ENCODE measurements at places on chromosomes 11 and 22. TPM values are rescaled to one million over a fixed set of nuclear protein-coding genes. Genes with fewer than 3 reads are reported as not detected.

DNA sequence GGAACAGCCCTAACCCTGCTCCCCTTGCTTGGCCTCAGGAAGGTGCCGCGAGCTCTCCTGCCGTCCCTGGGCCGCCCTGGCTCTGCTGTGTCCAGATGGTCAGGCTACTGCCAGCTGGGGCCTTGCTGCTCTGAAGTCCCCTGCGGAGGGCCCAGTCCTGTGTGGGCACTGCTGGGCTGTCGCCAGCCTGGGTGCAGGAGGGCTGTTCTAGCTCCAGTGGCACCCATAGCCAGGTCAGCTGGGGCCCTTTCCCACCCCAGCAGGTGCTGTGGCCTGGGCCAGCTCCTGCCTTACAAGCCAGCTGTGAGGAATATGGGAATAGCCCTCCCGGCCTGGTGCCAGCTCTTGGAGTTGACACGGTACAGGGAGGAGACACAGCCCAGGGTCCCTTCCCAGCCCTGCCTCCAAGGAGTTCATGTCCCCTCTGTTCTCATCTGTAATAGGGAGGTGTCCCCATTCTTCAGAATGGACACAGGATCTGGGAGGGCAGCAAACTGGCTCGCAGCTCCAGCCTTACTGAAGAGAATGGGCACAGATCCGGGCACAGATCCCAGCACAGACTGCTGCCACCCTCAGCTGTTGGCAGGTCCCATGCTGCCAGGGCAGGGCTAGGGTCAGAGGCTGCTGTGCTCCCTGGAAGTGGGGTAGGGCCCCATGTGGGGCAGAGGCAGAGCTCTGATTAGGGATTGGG, 3.9 kb downstream of the DERL3 start:
- peak; percentile 76 for DNase-seq

The GLYAT gene
- polyA plus RNA-seq: not detected

DNA sequence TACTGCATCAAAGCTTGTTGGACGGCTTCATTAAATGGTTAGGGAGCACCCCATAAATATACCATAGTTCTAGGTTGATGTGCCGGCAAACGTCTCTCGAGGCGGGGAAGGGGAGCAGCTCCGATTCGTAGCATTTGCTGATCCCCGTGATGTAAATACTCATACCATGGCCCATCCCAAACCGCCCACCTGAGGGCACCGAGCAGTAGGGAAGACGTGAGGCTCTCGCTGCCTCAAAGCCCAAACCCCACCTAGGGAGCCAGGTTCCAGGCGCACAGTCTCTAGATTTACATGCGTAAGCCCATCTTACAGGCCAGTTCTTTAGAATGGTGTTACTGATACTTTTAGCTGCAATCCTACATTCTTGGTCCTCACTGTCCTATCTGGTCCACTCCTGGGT, 124.0 kb downstream of the FEZ1 start:
- no peak for DNase-seq

DNA sequence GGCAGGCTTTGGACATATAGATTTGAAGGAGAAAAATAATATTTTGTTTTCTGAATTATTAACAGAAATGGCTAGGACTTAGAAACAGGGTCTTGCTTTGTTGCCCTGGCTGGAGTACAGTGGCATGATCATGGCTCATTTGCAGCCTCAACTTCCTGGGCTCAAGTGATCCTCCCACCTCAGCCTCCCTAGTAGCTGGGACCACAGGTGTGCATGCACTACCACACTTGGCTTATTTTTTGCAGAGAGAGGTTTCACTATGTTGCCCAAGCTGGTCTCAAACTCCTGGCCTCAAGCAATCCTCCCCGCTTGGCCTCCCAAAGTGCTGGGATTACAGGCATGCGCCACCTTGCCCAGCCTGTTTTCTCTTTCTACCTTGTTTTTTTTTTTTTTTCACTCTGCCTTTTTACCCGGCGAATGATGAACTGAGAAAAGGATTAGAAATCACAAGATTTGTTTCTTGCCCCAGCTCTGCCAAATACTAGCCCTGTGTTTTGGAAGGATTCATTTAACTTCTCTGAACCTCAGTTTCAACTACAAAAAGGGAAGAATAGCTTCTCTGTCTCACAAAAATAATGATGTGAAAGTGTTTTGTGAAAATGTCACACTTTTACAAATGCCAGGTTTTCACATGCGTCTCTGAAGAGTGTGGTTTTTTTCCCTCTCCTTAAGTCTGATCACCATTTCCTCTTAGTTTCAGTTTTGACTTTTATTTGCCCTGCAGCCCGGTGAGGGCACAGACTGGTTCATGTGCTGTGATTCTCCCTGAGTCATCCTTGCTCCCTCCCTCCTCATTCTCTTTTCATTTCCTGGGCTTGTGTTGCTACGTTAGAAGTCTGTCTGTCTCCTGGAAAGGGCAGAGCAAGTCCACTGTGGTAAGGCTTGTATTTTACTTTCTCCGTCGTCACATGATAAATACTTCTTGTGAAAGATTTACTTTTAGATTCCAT, 67.7 kb downstream of the BCL2L13 start:
- no peak for DNase-seq

- DNase-seq: no peak
Observed at GRCh38 chr11:30481796-30482195, 104.4 kb downstream of the MPPED2 start.

- DNase-seq: no peak
Observed at GRCh38 chr11:98589967-98590366, 430.8 kb upstream of the CNTN5 start.

The FXYD2 gene
- 1,418 TPM for polyA plus RNA-seq

DNA sequence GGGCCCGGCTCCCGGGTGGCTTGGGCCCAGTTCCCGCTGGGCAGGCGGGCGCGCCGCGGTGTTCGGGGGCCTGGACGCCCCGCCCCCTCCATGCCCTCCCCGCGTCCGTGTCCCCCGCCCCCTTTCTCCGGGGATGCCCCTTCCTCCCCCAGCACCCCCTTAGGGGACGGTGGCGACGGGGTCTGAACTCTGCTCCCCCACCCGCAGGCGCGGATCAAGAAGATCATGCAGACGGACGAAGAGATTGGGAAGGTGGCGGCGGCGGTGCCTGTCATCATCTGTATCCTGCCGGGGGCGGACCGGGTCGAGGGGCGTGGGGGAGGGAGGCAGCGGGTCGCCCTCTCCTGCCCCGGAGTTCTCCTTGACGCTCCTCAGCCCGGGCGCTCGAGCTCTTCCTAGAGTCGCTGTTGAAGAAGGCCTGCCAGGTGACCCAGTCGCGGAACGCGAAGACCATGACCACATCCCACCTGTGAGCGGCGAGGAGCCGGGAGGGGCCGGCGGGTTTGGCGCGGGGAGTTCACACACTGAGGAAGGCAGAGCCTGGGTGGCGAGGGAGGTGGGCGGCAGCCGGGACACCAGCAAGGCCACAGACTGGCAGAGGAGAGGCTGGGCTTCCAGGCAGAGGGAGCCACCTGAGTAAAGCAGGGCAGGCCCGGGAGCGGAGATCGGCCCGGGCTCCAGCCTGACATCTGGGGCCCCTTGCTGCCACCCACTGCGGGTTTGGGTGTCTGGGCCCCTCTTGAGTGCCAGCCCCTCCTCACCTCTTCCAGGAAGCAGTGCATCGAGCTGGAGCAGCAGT, 546 bp downstream of the DRAP1 start:
- peak; percentile 62 for DNase-seq

The SYT8 gene
- 43.7 TPM for polyA plus RNA-seq

- no peak for DNase-seq
Observed at GRCh38 chr11:114165326-114166230, 106.1 kb downstream of the ZBTB16 start.

DNA sequence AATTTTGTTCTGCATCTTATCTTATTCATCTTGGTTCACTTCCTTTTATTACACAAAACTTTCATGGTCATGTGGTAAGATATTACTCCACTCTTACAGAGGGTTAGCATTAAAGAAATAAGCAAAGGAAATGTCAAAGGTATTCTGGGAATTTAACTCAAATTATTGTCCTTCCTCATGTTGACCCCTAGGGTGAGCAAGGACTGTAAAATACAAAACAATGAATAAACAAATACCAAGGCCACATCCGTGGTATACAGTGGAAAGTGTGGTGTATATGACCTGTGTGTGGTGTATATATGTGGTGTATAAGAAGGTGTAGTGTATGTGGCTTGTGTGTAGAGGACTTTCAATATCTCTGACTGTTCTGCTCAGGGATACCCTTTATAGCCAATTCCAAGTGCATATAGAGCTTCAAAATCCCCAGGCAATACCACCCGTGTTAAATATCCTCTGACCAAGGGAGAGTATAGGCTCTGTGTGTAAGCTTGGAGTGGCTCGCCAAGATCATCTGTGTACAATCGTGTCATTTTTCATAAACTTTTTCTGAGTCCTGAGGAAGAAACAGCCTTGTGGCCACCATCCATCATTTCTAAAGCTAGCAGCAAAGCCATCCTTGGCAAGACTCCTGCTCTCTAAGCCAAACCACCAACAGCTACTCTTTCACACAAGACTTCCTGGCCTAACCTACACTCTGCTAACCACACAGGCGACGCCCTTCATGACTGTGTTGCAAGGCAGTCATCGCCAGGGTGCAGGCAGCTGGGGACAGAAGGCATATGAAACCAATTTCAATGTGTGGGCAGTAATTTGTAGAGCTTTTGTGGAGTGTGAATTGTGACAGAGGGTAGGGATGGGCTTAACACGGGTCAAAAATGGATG, 548.0 kb downstream of the ETS1 start:
- no peak for DNase-seq

The SHANK3 gene
- polyA plus RNA-seq: 18.9 TPM

DNA sequence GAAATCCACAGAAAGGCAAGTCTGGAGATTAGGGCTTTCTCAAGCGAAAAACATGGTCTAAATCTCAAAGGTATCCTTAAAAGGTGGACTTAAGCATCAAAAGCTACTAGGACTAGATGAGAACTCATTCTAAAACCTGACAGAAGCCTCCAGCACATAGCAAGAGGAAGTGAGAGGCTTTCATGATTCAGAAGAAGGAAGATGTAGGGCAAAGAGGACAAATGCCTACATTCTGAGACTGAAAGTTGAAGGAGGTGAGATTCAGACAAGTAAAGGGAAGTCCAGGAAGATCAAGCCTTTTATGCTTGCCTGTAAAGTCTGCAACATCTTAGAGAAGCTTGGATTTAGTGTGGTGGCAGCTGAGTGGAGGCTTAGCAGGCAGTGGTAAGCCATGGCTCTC, 98.9 kb downstream of the PGR start:
- DNase-seq: no peak

- peak; percentile 35 for DNase-seq
Observed at GRCh38 chr11:47340980-47341775, 11.3 kb downstream of the MYBPC3 start.

GRCh38 chr22:45094825-45095224, 68.9 kb upstream of the NUP50 start:
- no peak for DNase-seq

DNA sequence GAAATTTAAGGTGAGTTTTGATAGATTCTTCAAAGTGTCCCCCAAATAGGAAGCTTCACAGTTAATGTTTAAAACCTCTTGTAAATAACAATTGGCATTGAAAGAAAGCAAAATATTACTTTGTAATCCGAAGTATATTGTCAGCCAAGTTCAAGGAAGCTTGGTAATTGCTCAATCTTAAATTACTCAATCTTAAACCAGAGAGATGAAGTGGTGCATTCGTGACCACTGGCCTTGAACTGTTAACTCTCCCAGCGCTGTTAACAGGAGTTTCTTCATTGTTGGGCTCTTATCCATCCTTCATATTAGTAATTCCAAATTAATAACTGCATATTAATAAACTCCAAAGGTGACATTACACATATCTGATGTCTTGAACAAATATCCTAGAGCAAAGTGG, 20.6 kb upstream of the FDX1 start:
- no peak for DNase-seq

GRCh38 chr11:92727769-92728168, 241.7 kb upstream of the MTNR1B start:
- no peak for DNase-seq

GRCh38 chr11:93497596-93497995, 45.6 kb downstream of the SMCO4 start:
- no peak for DNase-seq

GRCh38 chr22:37498289-37498909, 12.2 kb upstream of the MFNG start:
- DNase-seq: peak; percentile 70

The FLRT1 gene
- polyA plus RNA-seq: 0.87 TPM

DNA sequence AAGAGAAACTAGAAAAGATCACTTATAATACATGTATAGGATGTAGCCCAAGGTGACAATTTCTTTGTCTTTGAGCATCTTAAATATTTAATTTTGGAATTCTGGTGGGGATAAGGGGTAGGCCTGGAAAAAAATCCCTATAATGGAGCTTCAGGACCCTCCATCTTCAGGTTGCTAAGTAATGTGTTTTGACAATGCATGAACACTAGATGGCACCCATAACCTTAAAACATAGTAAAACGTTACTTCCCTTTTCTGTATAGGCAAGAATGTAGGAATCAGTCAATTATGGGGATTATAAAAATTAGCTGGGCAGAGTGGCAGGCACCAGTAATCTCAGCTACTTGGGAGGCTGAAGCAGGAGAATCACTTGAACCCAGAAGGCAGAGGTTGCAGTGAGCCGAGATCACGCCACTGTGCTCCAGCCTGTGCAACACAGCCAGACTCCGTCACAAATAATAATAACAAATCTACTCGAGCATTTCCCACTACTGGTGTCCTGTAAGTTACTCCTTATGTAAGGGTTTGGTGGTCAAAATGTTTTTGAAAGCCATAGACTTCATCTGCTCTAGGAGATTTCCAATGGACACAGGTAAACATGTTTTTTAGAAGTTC, 541.9 kb upstream of the CCDC90B start:
- no peak for DNase-seq

DNA sequence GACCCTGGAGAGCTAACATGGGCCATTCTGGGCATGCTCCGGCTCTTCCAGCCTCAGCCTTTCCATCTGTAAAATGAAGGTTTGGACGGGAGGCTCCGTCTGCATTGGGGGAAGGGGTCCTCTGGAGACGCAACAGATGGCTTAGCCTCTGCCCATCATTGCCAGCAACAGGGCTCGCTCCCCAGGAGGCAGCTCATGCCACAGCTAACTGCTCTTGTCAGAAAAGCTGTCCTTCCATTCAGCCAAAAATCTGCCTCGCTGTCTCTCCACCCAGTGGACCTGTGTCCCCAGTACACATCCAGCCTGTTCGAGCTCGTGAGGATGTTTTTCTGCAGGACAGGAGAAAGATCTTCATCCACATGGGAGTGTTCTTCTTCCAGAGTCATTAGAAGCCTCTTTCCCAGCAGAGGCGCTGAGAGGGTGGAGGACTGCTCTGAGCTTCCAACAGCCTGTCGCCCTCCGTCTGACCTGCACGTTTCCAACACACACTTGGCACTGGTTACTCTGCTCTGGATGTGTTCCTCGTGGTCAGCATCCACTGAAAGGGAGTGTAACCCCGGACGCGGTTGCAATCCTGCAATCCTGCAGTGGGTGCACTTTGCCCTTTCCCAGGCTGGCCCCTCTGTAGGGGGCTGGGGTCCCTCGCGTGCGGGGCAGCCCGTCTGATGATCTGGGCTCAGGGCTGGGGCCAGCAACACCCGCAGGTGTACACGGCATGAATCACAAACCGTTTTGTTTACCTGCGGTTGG, 1340.9 kb downstream of the TBC1D22A start:
- no peak for DNase-seq

Data from pancreas (tissue), 10 donors.